ENCODE measurements at places on chromosomes 7 and 10. TPM values are rescaled to one million over a fixed set of nuclear protein-coding genes. Genes with fewer than 3 reads are reported as not detected.

ATRNL1 gene
- 0.66 TPM for total RNA-seq

CYP2W1 gene
- total RNA-seq, result not detected

SEMA3D gene
- 2.6 TPM for total RNA-seq

MDH2 gene
- 63.2 TPM for total RNA-seq

TLX1 gene
- total RNA-seq, result not detected

FAM53B gene
- 13.1 TPM for total RNA-seq

SMARCD3 gene
- total RNA-seq, result 47.0 TPM

Data from smooth muscle cell of trachea (primary cell).